ENCODE measurements at places on chromosomes 13 and 19. TPM values are rescaled to one million over a fixed set of nuclear protein-coding genes. Genes with fewer than 3 reads are reported as not detected.
A peak's percentile ranks its signal among the peaks of the same experiment; 100 is the strongest.

DNA sequence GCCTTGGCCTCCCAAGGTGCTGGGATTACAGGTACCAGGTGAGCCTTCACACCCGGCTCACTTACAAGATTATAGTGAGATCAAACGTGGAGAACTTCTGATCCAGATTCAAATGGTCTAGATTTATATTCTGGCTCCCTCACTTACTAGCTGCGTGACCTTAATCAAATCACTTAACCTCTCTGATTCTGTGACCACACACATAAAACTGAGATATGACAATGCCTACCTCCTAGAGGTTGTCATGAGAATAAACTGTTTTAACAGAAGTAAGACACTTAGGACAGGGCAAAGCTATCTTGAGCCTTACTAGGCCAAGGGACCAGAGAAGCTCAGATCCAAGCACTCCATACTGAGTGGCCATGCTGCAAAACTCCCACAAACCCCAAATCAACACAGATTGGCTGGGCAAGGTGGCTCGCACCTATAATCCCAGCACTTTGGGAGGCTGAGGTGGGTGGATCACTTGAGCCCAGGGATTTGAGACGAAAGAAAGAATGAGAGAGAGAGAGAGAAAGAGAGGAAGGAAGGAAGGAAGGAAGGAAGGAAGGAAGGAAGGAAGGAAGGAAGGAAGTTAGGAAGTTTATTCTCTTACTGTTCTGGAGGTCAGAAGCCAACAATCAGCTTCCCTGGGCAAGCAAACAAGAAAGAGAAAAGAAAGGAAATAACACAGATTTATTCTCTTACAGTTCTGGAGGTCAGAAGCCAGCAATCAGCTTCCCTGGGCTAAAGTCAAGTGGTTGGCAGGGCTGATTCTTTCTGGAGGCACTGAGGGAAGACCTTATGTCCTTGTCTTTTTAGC, 46.1 kb upstream of the MAP3K10 start:
- no peak for DNase-seq

DNA sequence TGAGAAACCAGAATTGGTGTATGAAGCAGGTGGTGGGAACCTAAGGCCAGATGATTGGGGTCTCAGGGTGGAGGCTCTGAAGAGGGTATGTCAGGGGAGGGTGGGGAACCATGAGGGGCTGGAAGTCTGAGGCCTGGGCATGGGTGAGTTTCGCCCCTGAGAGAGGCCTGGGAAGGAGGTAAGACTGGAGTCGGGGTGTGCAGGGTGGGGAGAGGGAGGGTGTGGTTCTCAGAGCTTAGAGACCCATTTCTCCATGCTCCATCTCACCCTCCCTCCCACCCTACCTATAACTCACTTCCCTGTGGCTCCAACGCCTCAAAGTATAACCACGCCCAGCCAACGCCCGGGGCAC, 1.0 kb upstream of the KLHL26 start:
- no peak for DNase-seq

- DNase-seq = no peak
Observed at GRCh38 chr19:45507872-45508416, 665 bp downstream of the VASP start.

- DNase-seq = peak; percentile 40
Observed at GRCh38 chr19:45558399-45558878, 26.2 kb downstream of the OPA3 start.

GRCh38 chr13:43773602-43774001, 13.2 kb downstream of the ENOX1 start:
- no peak for DNase-seq

GRCh38 chr13:110352735-110353134, 45.7 kb downstream of the COL4A2 start:
- no peak for DNase-seq

- DNase-seq = no peak
Observed at GRCh38 chr13:113427562-113428468, 25.5 kb downstream of the ADPRHL1 start.

DNA sequence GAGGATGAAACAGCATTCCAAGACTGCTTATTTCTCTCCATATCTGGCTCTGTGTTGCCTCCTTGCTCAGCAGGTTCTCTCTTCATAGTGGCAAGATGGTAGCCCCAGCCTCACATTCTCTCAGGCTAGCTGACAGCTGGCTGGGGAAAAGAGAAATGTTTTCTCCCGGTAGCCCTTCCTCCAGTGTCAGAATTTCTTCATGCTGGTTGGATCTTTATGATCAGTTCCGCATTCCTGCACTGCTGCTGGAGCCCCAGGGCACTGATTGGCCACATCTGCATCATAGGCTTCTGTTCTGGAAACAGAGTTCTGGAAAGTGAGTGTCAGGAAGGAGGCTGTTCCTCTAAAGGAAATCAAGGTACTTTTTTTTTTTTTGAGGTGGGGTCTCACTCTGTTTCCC, 24.6 kb downstream of the POP4 start:
- no peak for DNase-seq

GRCh38 chr19:16218851-16219250, 21.1 kb downstream of the AP1M1 start:
- DNase-seq = no peak

DNA sequence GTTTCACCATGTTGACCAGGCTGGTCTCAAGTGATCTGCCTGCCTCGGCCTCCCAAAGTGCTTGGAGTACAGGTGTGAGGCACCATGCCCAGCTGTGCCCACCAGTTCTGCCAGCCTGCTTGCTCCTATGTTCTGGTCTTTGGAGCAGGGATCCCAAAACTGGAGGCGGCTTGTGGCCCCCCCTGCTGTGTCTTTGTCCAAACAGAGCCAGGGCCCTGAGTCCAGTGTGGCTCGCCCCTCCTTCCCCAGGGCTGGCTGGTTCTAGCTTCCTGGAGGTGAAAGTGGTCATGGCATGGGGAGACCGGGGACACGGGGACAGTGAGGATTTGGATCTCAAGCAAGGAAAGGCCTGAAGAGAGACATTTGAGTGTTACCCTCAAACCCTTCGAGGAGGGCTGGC, 11.5 kb upstream of the TINCR start:
- DNase-seq = no peak

DNA sequence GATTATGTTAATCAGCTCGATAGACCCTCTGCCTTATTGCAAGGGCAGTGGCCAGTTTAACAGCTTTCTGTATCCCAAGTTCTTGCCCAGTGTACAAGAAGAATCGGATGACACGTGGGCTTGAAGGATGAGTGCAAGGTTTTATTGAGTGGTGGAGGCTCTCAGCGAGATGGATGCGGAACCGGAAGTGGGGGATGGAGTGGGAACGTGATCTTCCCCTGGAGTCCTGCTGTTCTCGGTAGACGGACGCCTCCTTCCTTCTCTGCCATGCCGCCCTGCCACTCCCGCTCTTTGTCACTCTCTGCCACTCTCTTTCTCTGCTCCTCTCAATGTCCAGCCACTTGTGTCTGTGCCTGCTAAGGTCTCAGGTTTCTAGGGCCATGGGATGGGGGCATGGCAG, 21.0 kb downstream of the RFXAP start:
- no peak for DNase-seq

Gene NANOS3
- not detected for polyA plus RNA-seq
